ENCODE measurements at places on chromosomes 11 and 22.

DNA sequence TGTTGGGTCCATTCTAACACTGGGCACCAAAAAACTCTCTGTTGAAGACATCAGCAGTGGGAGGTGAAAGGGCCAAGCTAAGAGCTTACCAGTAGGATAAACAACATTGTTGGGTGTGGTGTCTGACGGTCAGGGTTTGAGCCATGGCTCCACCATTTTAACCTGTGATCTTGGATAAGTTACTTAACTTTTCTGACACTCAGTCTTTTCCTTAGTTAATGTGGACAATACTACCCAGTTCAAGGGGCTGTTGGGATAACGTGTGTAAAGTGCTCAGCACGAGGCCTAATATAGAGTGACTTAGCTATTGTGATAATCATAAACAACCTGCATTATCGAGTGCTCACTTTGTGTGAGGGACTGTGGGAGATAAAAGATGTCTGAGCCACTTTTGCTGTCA, 6.1 kb downstream of the UCP3 start:
- no peak for DNase-seq

DNA sequence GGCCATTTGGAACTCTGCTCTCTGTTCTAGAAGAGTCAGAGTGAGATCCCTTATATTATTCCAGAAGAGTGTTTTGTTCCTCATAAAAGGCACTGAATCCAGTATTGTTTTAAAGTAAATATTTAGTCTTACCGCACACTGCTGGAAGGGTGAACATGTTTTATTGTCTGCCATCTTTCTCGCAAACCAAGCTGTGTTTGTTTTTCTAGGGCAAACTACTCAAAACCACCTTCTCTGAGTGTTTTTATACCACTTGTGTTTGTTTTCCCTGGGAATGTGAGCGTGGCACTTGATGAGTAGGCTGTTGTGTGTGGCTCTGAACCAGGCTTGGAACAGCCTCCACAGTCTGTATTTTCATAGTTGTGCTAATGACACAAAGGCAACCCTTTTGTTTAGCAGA, 89.8 kb downstream of the DBX1 start:
- DNase-seq, result no peak

DNA sequence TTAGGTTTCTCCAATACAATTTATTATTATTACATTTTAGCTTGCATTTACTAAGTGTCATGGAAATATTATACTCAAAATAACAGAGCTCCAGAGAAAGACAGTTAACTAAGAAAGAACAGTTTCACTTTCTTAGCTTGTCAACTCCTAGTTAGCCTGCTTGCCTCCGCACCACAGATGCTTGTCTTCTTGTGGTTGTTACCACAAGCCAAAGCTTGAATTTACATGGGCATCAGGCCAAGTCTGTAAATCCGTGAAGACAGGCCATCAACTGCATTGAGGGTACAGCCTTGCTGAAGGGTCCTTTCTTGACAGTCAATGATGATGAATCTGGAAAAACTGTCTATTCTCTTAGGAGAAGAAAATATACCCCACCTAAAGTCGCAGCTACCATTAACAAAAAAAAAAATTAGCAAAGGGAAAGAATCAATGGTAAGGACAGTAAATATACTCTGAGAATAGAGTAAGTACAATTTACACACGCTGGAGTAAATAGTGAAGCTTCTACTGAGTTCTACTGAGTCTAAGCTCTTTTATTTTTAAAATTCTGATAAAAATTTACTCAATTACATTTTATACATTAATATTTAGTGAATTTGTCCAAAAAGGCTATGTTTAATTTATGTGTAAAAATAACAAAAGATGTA, 15.6 kb upstream of the DENND5A start:
- DNase-seq, result peak; percentile 36

DNA sequence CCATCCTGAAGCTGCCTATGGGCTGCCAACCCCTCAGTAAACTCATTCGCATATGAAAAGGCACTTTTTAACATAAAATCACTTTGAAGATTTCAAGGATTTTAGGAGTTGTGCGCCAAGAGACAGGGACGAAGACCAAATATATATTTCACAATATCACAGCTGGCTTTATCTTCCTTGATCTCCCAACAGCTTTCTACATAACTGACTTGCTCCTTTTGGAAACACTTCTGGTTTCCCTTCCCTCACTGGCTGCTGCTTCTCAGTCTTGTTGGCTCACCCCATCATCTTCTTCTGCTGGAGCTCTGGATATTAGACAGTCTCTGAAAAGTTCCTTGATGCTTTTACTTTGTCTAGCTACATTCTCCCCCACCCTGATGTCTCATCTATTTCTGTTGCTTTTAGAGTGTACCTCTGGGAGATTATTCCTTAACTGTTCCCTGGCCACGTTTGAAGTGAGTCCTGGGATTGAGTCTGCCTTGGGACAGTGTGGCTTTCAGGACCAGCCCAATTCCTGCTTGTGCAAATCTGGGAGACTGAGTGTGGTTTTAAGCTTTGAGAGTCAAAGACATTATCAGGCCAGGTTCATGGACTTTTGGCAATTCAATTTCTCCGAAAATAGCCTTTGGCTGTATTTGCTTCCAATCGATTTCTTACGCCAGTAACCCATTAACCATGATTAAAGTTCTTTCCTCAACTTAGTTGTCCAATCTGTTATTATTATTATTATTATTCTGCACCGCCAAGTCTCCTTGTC, 30.9 kb upstream of the NNMT start:
- no peak for DNase-seq

- DNase-seq, result no peak
Observed at GRCh38 chr11:66142370-66143263, 72.5 kb downstream of the PACS1 start.
